ENCODE measurements at places on chromosomes 7 and 10.

DNA sequence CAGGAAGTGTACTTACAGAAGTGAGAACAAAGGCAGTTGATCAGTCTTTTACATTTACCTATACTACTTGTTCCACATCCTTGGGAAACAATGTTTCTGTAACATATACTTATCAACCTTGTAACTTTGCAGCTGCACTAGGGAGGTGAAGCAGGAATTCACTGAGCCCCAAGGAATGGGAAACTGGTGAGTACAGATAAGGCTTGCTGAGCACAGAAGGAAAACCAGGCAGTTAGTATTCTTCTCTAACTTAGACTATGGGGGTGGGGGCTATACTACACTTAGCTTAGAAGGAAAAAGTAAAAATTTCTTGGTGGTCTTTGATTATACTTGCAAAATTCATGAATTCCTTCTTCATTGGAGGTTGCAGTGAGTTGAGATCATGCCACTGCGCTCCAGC lies 6.9 kb upstream of the ZNF33A start:
- no peak for DNase-seq

DNA sequence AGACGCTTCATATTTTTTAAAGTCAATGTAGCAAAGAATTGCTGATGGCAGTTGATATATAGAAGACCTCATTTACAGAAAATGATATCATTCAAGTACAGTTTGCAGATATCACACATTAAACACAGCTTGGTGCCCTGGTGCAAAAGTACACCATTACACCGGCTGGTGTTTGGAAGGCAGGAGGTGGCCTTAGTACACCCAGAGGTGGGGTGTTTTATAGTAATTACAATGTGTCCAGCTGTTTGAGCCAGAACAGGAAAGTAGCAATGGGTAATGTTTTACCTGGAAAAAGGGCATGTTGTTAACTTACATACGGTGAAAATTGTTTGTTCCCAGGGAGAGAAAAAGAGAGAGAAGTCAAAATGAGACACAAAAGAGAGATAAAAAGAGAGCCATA lies 103.0 kb upstream of the YAE1 start:
- no peak for DNase-seq

GRCh38 chr10:116452338-116452720 lies 24.7 kb downstream of the PNLIPRP3 start:
- DNase-seq, result no peak

DNA sequence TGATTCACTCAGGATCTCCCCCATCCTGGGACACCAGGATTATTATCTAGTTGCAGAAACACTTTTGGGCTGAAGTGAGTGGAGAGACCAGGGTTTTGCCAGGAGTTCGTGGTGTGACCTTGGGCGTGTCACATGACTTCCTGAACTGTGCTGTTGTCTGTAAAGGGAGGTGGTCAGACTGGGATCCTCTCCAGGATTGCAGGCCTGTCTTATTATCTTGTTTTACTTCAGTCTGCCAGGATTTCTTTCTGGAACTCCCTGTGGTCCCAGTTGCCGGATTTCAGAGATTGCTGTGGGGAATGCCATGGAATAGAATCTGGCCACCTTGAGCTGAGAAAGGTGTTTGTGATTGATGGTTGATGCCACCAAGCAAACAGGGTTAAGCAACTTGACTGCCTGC lies 35.8 kb downstream of the CRCP start:
- DNase-seq, result no peak

DNA sequence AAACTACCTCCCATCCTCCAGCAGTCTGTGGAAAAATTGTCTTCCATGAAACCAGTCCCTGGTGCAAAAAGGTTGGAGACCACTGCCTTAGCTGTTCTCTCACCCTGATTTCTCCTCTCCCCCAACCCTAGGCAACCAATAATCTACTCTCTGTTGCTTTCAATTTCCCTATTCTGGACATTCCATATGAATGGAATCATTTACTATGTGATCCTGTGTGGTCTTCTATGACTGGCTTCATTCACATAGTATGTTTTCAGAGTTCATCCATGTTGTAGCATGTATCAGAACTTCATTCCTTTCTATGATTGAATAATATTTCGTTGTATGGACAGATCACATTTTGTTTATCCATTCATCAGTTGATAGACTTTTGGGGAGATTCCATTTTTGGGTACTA lies 38.3 kb upstream of the DLG5 start:
- no peak for DNase-seq

DNA sequence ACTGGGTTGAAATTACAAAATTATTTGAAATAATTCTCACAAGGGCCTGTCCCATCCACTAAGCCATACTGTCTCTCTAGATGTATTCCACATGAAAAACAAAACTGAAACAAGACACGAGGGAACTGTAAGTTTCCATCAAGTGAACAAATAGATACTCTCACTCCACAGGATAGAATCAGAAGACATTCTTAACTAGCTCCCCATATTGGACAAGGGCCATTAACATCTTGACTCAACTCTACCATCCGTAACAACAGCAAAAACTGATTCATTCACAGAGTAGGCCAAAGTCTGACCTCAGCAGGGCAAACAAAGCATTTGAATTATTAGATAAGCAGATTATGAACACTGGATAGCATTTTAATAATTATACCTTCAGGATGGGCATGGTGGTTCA lies 29.1 kb downstream of the UBE2H start:
- no peak for DNase-seq

GRCh38 chr7:108000875-108001763 lies 1.8 kb downstream of the LAMB1 start:
- no peak for DNase-seq

GRCh38 chr7:36011588-36011965 lies 141.5 kb upstream of the EEPD1 start:
- no peak for DNase-seq

DNA sequence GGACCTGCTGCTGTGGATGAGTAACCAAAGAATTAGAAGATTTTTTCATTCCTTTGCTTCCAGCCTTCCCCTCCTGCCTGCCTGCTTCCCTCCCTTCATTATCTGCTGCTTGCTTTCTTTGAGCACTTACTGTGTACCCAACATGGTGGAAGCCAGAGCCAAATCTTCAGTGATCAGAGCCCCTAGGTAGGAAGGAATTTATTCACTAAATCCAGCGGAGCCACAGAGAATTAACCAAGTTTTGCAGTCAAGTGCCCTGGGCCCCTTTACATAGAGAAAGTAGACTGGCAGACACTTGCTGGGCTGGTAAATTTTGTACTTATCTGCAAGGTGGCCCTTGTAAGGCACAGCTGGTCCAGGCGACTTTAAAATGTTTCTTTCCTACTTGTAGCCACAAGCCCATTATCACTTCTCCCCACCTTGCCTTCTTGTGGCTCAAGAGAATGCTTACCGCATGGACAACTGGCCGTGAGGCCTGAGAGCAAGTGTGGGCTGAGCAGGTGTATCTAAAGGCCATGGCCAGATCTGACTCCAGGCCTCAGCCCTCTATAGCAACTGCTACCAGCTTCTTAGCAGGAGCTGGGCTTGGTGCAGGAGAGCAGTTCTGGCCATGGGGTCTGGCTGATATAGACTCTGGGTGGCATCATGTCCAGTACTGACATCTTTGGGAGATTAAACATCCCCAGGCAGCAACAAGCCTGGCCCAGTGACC lies 11.1 kb downstream of the UNC5B start:
- DNase-seq, result no peak

DNA sequence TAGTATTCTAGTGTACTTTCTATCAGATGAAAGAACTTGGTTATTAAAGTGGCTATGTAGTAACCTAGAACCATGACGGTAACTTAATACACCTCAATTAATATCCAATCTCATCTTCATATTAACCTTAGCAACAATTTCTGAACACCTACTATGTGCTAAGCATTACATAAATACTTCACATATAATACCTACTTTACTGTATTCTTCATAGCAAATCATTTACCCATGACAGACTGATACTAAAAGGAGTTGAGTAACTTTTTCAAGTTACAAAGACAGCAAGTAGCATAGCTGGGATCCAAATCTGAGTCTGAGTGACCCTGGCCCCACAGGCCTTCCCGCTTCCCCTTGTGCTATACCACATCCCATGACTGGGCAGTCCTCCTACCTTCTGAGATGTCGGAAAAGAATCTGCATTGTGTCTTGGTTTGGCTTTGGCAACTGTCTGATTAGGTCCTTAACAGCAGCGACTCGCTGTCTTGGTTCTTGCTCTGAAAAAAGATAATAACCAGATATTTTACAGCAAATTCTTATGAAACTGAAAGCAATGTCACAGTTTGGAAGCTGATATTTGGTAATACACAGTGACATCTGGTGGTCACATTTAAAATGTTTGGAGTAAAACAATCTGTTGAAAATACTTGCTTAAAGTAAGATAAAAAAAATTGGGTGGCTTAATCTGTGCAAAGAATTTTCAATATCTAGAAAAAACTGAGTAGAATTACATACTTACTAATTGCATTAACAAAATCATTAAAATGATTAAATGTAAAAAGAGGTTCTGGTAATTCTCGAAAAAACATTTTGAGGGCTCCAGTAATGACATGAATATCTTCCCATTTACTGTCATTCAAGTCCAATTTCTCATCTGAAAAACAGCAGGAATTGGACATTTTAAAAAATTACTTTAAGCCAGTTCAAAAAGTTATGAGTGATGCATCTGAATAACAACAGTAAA lies 120.1 kb downstream of the ARHGAP12 start:
- DNase-seq, result no peak

DNA sequence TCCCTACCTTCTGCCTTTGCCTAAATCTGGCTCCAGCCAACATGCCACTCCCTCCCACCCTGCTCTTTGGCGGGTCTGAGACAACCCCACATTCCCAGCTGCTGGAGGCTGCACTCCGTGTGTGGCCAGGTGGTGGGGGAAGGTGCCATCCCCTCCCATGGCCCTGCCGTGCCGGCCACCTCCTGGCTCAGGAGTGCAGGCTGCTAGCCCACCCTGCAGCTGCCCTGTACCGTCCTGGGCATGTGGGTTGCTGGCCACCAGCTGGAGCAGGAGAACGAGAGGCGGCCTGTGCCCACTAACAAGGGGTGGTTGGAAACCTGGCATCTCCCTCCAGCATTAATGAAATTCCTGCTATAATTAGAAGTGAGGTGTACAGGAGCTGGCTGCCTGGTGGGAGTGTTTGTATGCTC lies 97.6 kb downstream of the ZMIZ1 start:
- DNase-seq, result no peak

- no peak for DNase-seq
Observed at GRCh38 chr7:122719010-122719578, 16.4 kb upstream of the RNF148 start.

GRCh38 chr10:2985729-2986232 lies 81.6 kb upstream of the PFKP start:
- DNase-seq, result no peak

GRCh38 chr10:115558252-115558651 lies 465.1 kb downstream of the ATRNL1 start:
- no peak for DNase-seq

DNA sequence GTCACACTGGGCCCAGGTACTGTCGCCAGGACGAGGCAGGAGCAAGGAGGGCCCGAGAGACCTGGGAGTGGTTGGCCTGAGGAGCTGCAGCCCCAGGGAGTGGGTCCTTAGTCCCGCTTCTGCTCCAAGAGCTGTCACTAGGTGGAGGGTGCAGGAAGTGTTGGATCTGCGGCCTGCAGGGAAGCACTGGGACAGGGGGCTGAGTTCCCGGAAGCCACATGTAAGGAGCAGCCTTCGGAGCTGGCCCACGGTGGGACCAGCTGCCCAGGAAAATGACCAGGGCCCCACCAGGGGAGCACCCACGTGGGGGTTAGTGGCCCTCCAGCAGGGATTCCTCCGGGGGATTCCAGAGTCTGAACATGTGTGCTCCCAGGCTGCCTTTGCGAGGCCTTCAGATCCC lies 9.2 kb upstream of the AQP1 start:
- no peak for DNase-seq

GRCh38 chr7:148095066-148095465 lies 495.5 kb upstream of the C7orf33 start:
- no peak for DNase-seq

DNA sequence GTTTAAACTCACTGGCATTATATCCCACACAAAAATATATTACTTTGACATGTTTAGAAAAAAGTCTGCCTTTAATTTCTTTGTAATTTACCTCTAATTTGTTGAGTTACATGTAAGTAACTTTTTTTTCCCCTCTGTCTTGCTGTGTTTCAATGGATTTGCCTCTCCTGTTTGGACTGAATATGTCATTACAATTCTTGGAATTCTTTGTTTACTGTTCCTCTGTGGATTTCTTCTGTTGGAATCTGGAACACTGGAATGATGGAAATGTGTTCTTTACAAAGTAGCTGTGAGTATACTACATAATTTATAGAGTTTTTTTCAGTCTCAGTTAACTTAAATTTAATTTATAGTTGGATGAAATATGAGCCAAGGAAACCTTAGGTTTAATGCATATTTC lies 30.4 kb downstream of the SEPTIN7 start:
- DNase-seq, result no peak

All from activated naive CD4-positive, alpha-beta T cell (primary cell).